ENCODE measurements at places on chromosomes 11 and 22. TPM values are rescaled to one million over a fixed set of nuclear protein-coding genes. Genes with fewer than 3 reads are reported as not detected.

Gene NOX4
- 58.4 TPM for total RNA-seq

Gene CYP2D6
- total RNA-seq, result not detected

Gene CABP2
- not detected for total RNA-seq

Gene CEP126
- 4.7 TPM for total RNA-seq

Gene SLC43A1
- 13.1 TPM for total RNA-seq

Gene DEFB131B
- total RNA-seq, result not detected

Gene OR2AT4
- total RNA-seq, result not detected

GRCh38 chr22:49123621-49124192, 704.0 kb downstream of the BRD1 start:
- no peaks in the 10 kb centered on the region for H3K27me3 ChIP-seq

- no peaks in the 10 kb centered on the region for H3K27me3 ChIP-seq
- no peak for DNase-seq
- H3K36me3 ChIP-seq, result no peaks in the 10 kb centered on the region
- H3K4me3 ChIP-seq, result no peak overlapping the region
- H3K4me1 ChIP-seq, result no peaks in the 10 kb centered on the region
Observed at GRCh38 chr11:46246521-46246920, 30.9 kb upstream of the CREB3L1 start.

- no peaks in the 10 kb centered on the region for H3K36me3 ChIP-seq
- no peaks in the 10 kb centered on the region for H3K4me1 ChIP-seq
- no peak overlapping the region for H3K4me3 ChIP-seq
- H3K27me3 ChIP-seq, result no peaks in the 10 kb centered on the region
- peak; percentile 65 for DNase-seq
Observed at GRCh38 chr11:125990244-125990643, 44.4 kb downstream of the VSIG10L2 start.

DNA sequence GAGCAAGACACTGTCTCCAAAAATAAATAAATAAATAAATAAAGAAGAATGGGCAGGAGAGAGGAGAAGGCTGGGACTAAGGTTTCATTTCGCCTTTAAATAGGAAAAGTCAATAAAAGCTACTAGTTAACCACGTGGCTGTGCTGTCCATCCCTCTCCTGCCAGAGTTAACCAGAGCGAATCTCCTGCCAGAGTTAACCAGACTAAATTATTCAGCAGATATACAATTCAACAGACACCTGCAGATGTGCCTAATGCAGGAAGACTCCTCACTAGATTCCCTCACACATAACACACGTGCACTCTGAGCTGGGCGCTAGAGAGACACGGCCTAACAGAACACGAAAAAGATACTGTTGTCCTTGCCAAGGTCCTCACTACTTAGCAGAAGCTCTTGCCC, 156.1 kb downstream of the IGLL1 start:
- no peak for DNase-seq
- no peak overlapping the region for H3K27ac ChIP-seq
- H3K27me3 ChIP-seq, result no peaks in the 10 kb centered on the region
- no peaks in the 10 kb centered on the region for H3K4me1 ChIP-seq
- no peak overlapping the region for H3K4me3 ChIP-seq

GRCh38 chr22:21643533-21644357, 1.6 kb downstream of the SDF2L1 start:
- no peak overlapping the region for H3K4me3 ChIP-seq
- no peak for DNase-seq
- H3K36me3 ChIP-seq, result no peaks in the 10 kb centered on the region

- H3K27ac ChIP-seq, result no peak overlapping the region
- H3K4me3 ChIP-seq, result no peak overlapping the region
- H3K36me3 ChIP-seq, result no peaks in the 10 kb centered on the region
- no peaks in the 10 kb centered on the region for H3K4me1 ChIP-seq
- no peaks in the 10 kb centered on the region for H3K27me3 ChIP-seq
Observed at GRCh38 chr11:19026862-19027261, 33.7 kb downstream of the MRGPRX2 start.

GRCh38 chr11:3929232-3929631, 73.8 kb downstream of the STIM1 start:
- no peaks in the 10 kb centered on the region for H3K4me1 ChIP-seq
- H3K36me3 ChIP-seq, result no peaks in the 10 kb centered on the region
- H3K27me3 ChIP-seq, result no peaks in the 10 kb centered on the region
- no peak overlapping the region for H3K4me3 ChIP-seq
- peak overlapping the region; percentile 42 for H3K27ac ChIP-seq
- no peak for DNase-seq

- no peaks in the 10 kb centered on the region for H3K36me3 ChIP-seq
- no peak for DNase-seq
- H3K27me3 ChIP-seq, result no peaks in the 10 kb centered on the region
- H3K4me3 ChIP-seq, result no peak overlapping the region
Observed at GRCh38 chr11:76885390-76886097, 24.8 kb downstream of the ACER3 start.

GRCh38 chr22:38080850-38081635, 2.9 kb downstream of the SLC16A8 start:
- no peak for DNase-seq
- H3K4me3 ChIP-seq, result no peak overlapping the region
- H3K27me3 ChIP-seq, result peaks cover 8% of the 10 kb centered on the region
- peaks cover 15% of the 10 kb centered on the region for H3K4me1 ChIP-seq
- H3K27ac ChIP-seq, result no peak overlapping the region

- no peaks in the 10 kb centered on the region for H3K4me1 ChIP-seq
- H3K4me3 ChIP-seq, result no peak overlapping the region
- no peaks in the 10 kb centered on the region for H3K27me3 ChIP-seq
- DNase-seq, result no peak
Observed at GRCh38 chr11:7911011-7911410, 20.1 kb downstream of the OR10A6 start.

DNA sequence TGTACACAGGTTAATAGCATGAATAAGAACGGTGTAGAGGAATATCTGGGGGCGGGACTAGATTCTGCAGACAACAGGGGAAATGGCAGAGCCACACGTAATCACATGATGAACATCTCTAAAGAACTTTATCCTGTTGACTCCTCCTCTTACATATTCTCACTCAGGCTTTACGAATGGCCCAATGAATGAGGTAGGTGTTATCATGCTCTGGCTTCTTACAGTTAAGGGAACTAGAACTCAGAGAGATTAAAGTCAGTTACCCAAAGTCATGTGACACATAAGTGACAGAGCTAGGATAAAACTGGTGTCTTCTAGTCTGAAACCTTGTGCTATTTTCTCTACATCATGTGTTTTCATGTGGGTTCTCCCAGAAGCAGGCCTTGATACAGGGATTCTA, 49.0 kb upstream of the BMAL1 start:
- H3K36me3 ChIP-seq, result no peaks in the 10 kb centered on the region
- no peaks in the 10 kb centered on the region for H3K27me3 ChIP-seq
- no peak for DNase-seq
- H3K27ac ChIP-seq, result no peak overlapping the region
- H3K4me1 ChIP-seq, result no peaks in the 10 kb centered on the region

- peak overlapping the region; percentile 85 for H3K27ac ChIP-seq
- H3K36me3 ChIP-seq, result no peaks in the 10 kb centered on the region
- no peaks in the 10 kb centered on the region for H3K27me3 ChIP-seq
- H3K4me3 ChIP-seq, result no peak overlapping the region
Observed at GRCh38 chr11:64619811-64620380, 28.9 kb downstream of the SLC22A12 start.
